NCI-H460 (cell line): ENCODE measurements at places on chromosomes 2 and 18. TPM values are rescaled to one million over a fixed set of nuclear protein-coding genes. Genes with fewer than 3 reads are reported as not detected.

The INO80D gene
- 7.4 and 8.0 TPM in 2 replicates for total RNA-seq

The MC5R gene
- total RNA-seq, result not detected in 2 replicates

The DSG2 gene
- 33.9 and 39.1 TPM in 2 replicates for total RNA-seq

The SCN3A gene
- total RNA-seq, result 0.35 and 1.4 TPM in 2 replicates

The COL3A1 gene
- 17.5 and 20.5 TPM in 2 replicates for total RNA-seq

The NT5C1B gene
- total RNA-seq, result not detected in 2 replicates

The ASB18 gene
- not detected in 2 replicates for total RNA-seq

The GALNT5 gene
- 2.2 and 3.0 TPM in 2 replicates for total RNA-seq

The PMAIP1 gene
- 43.6 and 53.5 TPM in 2 replicates for total RNA-seq

The LBH gene
- total RNA-seq, result 12.5 and 27.5 TPM in 2 replicates

The FIGN gene
- total RNA-seq, result 2.7 and 3.6 TPM in 2 replicates

The DSC3 gene
- 1.7 and 2.1 TPM in 2 replicates for total RNA-seq

The TMEM127 gene
- 21.0 and 21.4 TPM in 2 replicates for total RNA-seq

The FEV gene
- not detected in 2 replicates for total RNA-seq
